ENCODE measurements at places on chromosomes 3 and 15.

DNA sequence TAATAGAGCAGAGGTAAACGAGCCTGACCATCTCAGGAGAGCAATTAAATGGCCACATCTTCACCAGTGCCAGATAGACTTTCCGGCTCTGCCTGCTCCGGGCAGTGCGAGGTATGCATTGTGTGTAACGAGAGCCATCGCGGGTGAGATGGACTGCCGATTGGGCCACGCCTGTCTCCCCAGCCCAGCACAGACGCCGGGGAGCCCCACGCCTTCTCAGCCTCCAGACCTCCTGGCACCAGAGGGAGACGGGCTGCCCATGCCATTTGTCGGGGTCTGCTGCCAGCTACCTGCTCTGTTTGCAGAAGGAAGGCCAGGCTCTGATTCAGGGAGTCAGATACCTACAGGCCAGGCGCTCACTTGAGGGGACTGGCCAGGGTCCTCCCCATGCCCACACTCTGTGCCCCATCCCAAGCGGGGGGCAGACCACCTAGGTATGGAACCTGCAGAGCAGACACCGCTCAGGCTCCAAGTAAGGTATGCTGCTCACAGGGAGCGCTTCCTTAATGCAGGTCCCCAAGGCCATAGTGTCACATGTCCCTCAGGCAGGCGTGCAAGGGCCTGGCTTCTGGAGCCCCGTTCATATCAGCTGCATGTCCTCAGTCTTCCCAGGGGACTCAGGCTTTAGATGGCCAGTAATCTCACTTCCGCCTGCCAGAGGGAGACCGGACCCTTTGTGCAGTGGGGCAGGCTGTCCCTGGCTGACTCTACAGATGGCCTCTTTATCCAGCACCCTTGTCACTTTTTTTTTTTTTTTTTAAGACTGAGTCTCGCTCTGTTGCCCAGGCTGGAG is 62.2 kb downstream of the DNAJB8 start:
- DNase-seq: no peak

- no peak for DNase-seq
Measured at GRCh38 chr3:150449169-150449721, 41.1 kb downstream of the TSC22D2 start.

GRCh38 chr3:22982981-22983587 is 220.0 kb upstream of the UBE2E2 start:
- DNase-seq: no peak

DNA sequence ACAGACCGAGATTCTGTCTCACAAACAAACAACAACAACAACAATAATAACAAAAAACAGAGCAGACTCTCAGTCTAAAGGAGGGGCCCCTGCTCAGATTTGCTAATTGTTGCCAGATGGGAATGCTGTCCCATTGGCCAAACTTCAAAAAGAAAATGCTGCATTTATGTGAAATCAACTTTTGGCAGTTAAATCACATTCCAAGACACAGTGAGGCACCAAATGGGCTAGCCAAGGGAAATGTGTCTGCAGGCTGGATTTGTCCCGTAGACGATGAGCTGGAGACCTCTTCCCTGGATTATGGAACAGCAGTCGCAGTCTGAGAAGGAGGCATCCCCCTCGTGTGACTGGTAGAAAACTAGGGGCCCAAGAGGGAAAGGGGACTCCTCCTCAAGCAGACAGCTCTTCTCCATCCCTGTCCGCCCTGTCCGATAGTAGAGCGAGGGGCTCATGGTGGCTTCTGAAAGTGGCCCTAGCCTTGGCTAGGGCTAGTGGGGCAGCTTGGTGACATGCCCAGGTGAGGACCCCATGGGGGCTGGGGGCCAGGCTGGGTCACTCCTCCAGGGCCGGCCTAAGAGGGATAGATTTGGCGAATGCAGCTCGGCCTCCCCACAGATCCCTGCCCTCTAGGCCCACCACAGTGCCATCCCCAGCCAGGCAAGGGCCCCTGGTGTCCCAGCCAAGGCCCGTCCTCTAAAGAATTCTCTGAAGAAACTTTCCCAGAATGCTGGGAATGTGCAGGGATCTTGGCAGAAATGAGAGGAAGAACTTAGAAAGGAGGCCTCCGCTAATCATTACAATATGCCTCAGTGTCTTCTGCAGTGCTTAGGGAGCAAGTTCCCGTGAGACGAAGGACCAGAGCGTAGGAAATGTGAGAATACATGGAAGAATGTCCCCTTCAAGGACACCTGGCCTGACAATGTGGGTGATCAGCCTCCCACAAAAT is 2.0 kb downstream of the SLC22A14 start:
- no peak for DNase-seq

- DNase-seq: no peak
Measured at GRCh38 chr3:12268049-12268735, 20.7 kb upstream of the PPARG start.

GRCh38 chr15:51720201-51720995 is 17.1 kb downstream of the LYSMD2 start:
- DNase-seq: no peak

DNA sequence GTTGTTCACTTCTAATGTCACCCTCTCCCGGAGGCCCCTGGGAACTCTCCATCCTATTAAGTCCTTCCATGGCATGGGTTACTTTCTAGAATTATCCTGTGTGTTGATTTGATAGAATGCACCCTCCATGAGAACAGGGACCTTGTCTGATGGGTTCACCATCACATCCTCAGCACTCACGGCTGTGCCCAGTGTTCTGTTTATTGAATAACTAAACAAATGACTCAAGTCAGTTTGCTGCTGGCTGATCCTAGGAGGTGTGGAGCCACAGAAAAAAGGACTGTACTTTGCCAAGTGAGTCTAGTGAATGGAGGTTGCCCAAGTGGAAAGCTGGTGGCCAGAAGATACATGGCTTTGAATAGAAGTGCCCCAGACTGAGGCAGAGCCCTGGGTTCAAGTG is 48.5 kb upstream of the RAB6B start:
- no peak for DNase-seq

DNA sequence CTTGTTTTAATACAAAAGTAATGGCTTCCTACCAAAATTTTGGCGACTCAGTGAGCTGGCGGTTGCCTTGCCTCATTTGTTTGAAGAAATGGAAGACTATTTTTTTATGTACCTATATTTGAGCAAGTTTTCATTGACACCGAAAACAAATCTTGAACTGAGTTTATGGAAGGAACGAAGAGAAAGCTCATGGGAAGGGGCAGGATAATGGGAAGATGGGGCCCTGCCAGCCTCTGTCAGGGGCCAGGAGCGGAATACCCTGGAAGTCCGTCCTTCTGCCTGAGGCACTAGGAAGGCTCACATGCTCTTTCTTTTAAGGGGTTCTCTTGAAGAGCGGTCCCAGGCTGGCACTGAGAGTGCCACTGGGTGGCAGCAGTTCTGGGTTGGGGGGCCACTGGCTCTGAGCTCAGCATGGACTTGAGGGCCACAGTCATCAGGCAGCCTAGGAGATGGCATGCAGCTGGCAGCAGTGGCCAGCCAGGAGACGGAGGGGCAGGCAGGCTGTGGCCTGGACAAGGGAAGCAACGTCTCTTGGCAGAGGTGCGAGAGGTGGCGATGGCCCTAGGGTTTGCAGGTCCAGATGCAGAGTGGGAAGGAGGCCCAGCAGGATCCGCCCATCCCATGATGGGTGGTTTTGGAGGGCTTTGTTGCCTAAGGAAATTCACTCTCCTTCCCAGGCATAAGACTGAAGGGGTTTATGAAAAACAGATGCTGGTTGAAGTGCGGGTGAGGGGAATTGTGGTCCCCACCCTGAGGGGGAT is 41.6 kb downstream of the ISG20 start:
- no peak for DNase-seq

GRCh38 chr3:70726096-70726938 is 413.9 kb upstream of the MDFIC2 start:
- DNase-seq: no peak

DNA sequence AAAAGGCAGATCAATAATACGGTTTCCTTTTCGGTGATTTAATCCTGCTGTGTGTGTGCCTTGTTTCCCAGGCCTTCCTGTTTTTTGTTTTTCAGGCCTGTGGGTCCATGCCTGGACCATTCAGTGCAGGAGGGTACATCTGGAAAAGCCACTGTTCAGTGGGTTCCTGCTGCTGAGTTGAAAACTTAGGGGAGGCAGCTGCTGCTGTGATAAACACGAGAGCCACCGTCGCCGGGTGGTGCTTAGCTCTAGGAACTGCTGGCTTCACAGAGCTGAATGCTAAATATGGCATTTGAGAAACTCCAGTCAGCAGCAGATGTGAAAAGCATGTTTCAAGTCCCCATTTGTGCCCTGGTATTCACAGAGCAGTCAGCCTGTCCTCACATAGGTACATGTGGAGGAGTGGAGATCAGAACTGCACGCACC is 44.0 kb downstream of the SYNM start:
- DNase-seq: no peak

DNA sequence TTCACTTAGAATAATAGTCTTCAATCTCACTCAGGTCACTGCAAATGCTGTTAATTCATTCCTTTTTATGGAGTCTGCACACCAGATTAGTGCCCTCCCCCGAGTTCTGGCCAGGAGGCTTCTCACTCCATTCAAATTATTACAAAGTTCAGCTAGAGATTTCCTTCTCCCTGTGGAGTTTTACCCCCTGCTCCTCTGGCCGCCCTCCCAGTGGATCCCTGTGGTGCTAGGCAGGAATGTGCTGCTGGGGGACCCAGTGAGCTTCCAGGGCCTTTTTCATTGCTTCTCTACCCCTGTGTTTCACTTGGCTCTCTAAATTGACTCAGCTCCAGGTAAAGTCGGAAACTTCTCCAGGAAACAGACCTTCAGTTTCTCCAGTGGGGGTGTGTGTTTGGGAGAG is 42.7 kb upstream of the CD200R1L start:
- DNase-seq: no peak

DNA sequence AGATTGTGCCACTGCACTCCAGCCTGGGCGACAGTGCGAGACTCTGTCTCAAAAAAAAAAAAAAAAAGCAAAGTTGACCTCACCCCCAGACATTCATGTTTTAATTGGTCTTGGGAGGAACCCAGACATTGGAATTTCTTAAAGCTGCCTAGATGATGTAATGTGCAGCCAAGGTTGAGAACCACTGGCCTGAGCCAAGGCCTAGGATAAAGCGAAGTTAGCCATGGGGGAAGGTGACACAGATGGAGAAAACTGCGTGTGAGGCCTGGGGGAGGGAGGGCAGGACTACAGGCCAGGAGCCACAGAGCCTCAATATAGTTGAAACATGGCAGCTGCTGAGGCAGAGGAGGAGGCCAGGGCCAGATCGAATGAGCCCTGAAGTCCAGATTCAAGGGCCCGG is 21.0 kb downstream of the GLB1 start:
- no peak for DNase-seq

GRCh38 chr15:77862651-77863104 is 214.8 kb downstream of the TBC1D2B start:
- DNase-seq: no peak

DNA sequence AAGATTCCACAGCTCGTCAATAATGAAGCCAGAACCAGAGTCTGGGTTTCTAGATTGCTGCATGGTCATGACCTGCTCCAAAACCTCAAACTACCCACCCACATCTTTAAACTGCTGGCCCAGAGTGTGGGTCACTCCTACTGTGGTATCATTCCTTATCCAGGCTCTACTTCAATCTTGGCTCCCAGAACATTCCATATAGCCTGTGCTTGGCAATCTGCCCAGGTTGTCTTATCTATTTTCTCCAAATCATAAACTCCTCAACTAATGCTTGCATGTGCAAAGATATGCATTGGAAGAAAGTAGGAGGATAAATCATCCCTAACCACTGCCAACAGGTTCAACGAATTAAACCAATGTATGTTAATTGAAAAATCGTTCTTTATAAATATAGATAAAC is 169.7 kb downstream of the ANXA2 start:
- no peak for DNase-seq
